ENCODE measurements at places on chromosomes 2 and 18.
A peak's percentile ranks its signal among the peaks of the same experiment; 100 is the strongest.

- peak; percentile 26 for DNase-seq
Measured at GRCh38 chr2:74379851-74380789, at the start of gene DCTN1. DCTN1 (minus strand) TSS chr2:74380311; CDS start chr2:74380037, 274 bp downstream.

GRCh38 chr2:47503481-47504070, 100.6 kb downstream of the MSH2 start:
- no peak for DNase-seq

- DNase-seq = no peak
Measured at GRCh38 chr18:48884771-48885170, 66.0 kb downstream of the SMAD7 start.

GRCh38 chr2:238162251-238162845, 3.6 kb downstream of the ERFE start:
- DNase-seq = no peak

DNA sequence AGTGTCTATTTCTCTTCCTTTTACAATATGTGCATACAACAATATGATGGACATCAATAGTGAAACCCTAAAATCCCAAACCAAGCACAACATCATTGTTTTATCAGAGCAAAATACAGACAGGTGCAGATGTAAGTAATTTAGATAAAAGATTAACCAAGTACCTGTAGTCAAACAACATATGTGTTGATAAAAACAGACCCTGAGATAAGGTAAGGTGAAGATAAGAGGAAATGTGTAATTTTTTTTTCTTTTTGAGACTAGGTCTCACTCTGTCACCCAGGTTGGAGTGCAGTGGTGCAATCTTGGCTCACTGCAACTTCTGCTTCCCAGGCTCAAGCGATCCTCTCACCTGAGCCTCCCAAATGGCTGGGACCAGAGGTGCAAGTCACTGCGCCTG, 589.8 kb downstream of the PLCL1 start:
- DNase-seq = no peak

DNA sequence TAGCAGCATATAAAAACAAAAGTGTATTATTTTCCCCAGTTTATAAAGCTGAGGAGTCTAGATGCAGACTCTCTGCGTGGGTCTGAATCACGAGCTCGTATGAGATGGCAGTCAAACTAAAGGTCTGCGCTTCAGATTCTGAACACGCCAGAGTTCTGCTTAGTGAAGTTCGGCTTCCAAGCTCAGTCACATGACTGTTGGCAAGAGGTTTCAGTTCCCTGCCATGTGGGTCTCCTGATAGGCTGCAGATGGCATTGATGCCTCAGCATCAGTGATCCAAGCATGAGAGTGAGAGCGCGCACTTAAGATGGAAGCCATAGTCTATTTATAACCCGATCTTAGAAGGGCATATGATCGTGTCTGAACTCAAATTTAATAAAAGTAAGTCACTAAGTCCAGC, 242.8 kb upstream of the DOK6 start:
- no peak for DNase-seq

DNA sequence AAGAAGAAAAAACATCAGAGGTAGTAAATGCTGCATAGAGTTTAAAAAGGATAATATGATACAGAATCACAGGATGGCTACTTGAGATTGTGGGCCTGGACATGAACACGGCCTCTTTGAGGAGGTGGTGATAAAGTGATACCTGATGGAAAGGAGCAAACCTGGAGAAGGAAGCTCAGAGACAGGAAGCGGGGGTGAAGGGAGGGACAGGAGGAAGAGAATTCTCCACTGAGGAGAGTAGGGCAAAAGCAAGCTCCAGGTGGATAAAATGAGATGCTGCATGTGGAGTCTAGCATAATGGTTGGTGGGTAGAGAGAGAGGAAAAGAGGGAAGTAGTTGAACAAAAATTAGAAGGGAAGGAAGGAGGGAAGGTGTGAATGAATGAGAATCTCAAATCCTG, 77.0 kb upstream of the GALNT3 start:
- DNase-seq = no peak

- DNase-seq = no peak
Measured at GRCh38 chr2:36573165-36573564, 24.8 kb downstream of the FEZ2 start.

DNA sequence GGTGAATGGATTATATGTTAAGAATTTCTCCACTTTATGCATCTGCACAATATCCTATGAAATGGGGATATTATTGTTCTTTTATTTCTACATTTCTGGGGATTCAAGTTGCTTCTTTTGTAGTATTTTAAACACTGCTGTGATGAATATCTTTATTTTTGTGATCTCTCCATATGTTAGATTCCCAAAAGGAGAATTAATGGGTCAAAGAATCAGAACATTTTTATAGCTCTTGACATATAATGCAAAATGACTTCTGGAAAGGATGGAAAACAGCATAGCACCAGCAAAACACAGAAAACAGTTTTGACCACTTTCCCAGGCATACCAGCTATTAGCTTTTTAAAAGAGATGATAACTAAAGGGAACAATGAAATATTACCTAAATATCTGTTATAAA, 135.5 kb downstream of the NCKAP5 start:
- no peak for DNase-seq

DNA sequence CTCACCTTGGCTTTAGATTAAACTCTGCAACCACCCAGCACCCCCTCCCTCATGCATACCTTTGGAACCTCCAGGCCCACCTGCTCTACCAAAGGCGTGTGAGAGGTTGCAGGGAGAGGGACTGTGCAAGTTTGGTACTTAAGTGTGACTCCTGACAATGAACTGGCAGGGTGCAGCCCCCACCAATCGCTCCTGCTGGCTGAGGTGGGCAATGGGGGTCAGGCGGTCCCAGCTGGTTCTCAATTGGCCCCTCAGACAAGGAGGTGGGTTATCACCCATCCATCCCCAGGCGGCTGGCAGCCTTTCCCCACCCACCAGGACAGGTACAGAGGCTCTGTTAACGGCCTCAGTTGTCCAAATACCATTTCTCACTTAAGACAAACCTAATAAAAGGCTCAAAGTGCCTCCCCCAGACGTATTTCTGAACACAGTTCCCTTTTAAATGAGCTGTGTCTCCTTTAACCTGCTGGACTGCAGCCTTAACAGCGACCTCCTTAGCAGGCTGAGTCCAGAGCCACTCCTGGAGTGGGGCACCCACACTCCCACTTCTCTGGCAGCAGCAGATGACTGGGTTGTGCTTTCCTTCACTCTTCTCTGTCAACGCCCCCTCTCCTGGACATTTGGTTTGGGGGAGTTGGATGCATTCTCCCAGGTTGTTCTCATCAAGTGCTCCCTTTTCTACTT, 169.2 kb upstream of the SMAD2 start:
- DNase-seq = no peak

GRCh38 chr2:62306751-62307468, 111.0 kb downstream of the B3GNT2 start:
- DNase-seq = no peak

GRCh38 chr2:51368250-51368649, 336.3 kb upstream of the NRXN1 start:
- DNase-seq = no peak

Measured in HuH-7 (cell line).